Fibroblast of skin of right quadriceps (primary cell): ENCODE measurements at places on chromosomes 1 and 21.

DNA sequence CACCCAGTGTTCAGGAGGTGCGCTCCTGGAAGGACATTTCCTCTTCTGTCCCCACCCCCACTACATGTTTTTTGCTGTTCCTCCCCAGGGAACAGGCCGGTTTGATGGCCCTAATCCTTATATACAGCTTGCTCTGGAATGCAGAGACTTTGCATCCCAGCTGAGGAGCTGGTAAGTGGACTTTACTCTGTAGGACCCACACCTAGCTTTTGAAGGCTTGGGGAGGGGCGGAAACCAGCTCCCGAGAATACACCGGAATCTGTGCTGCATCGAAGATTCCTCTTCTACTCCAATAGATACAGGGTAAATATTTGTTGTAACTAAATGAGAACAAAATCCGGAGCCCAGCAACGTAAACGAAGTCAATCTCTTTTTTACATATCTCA lies 1.2 kb upstream of the CGN start:
- DNase-seq, result no peak

DNA sequence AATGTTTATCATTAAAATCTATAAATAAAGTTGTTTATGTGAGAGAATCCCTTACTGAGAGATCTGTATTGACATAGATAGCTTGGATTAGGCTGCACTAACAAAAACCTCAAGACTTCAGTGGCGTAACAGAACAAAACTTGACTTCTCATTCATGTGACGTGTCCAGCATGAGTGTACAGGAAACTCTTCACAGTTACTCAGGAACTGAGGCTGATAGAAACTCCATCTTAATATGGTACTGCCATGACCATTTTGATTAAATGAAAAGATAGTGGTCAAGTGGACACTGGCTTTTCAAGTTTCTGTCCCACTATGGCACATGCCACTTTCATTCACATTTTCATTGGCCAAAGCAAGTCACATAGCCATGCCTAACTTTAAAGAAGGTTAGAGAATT lies 3.7 kb downstream of the ST3GAL3 start:
- peak; percentile 78 for DNase-seq

GRCh38 chr1:86754265-86754974 lies 50.0 kb downstream of the SH3GLB1 start:
- no peak for DNase-seq

DNA sequence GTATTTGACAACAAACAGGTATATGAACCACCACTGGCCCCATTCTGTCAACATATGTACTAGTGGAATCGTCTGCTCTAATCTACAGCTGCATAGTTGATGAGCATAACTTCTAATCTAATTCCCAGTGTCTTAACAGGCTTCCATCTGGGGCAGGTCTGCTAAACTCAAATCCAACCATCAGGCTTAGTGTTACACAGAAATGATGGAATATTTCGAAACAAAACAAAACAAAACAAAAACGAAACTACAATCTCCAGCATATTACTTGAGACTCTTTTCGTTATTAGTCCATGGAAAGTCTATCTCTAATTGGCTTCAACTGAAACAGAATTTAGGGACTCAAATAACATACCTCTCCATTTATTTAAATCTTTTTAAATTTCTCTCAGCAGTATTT lies 37.6 kb downstream of the DIPK1A start:
- no peak for DNase-seq

DNA sequence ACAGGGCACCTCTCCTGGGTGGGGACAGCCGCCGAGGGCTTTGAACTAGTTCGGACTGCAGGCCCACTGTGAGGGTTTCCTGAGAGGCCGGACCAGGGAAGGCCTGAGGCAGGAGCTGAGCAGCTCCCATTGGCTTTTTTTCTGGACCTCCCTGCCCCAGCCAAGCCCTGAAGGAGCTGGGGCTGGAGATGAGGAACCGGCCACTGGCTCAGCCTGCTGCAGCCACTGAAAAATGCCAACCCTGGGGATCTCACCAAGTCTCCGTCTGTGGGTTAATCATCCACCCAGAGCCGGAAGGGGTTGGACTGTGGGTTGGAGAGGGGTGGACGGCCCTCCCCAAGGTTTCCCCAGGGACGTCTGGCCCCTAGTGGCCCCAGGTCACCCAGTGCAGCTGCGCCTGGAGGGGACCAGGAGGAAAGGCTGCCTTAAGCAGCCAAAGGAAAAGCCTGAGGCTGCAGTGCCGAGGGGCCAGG lies 2.5 kb downstream of the VWA1 start:
- no peak for DNase-seq

DNA sequence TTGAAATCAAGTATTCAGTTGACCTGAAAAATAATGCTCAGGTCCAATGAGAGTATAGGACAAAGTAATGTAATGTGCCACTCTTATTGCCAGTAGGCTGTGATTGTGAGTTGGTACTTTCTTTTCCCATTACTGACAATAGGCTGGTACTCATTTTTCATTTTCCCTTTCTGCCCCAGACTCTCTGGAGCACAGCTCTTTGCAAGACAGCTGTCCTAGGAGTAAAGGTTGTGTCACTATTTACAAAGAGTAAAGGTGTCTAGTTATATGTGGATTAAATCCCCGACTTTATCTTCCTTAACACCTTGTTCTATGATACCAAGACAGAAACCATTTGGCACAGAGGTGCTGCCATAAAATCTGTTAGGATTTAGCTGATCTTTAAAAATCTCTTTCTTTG lies 32.3 kb upstream of the RASAL2 start:
- no peak for DNase-seq
